ENCODE measurements at places on chromosomes 5 and 9. TPM values are rescaled to one million over a fixed set of nuclear protein-coding genes. Genes with fewer than 3 reads are reported as not detected.

Gene GPR150
- total RNA-seq = 0.59 TPM

Gene SEMA5A
- total RNA-seq = 6.4 TPM

Gene TAF11L3
- total RNA-seq = not detected

Gene F12
- total RNA-seq = 0.74 TPM

Gene IARS1
- total RNA-seq = 183 TPM

Gene SLC6A7
- total RNA-seq = not detected

Gene PHF24
- total RNA-seq = 0.74 TPM

Gene CARD9
- total RNA-seq = 1.9 TPM

Gene ADAMTSL2
- total RNA-seq = not detected

Gene CKMT2
- 1.0 TPM for total RNA-seq

Gene ZBED3
- total RNA-seq = 1.5 TPM

Gene ISL1
- total RNA-seq = not detected

Gene CDC14B
- 12.1 TPM for total RNA-seq

Gene CA9
- 0.74 TPM for total RNA-seq

Measured in bronchus fibroblast of lung (primary cell).